Activated naive CD4-positive, alpha-beta T cell treated with anti-CD3 and anti-CD28 coated beads for 36 hours (primary cell): ENCODE measurements at places on chromosomes 1 and 21.

DNA sequence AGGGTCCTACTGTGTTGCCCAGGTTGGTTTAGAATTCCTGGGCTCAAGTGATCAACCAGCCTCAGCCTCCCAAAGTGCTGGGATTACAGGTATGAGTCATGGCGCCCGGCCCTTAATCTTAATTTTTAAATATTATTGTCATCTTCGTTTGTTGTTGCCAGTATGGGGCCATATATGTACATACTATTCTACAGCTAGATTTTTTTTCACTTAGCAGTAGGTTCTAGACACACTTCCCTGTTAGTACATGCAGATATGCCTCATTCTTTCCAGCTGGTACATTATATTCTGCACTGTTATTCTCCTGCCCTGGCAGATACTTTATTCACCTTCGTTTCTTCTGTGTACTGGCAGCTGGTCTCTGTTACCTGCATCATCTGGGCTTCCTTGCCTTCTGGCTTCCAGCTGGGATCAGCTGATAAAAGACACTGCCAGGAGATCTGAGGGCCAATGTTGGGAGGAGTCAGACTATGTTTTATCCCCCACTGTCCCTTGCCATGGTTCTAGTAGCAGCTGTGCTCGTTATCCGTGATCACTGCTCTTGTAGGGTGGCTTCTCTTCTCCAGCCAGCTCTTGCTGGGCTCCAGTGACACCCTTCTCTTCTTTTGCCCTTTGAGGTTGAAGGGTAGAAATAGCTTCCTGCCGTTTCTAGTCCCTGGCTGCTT, 24.7 kb downstream of the ST3GAL3 start:
- DNase-seq: no peak

DNA sequence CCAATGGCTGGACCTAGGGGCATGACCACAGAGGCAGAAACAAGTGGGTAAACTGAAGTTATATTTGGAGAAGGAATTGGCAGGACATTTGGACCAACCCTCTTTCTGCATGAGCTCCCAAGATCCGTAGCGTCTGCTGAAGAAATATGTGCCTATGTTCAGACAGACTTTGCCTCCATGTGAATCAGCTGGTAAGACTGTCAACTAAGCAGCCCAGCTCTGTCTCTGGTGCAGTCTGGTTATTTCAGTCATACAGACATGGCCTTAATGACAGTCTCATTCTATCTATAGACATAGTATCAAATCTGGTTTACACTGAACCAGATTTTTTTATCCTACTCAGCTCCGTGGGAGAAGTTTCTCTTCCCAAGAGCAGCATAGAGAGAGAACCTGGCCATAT, 63.1 kb upstream of the PBX1 start:
- DNase-seq: no peak

GRCh38 chr21:41168391-41169257, 664 bp downstream of the BACE2 start:
- DNase-seq: peak; percentile 16

GRCh38 chr1:205668951-205669340, 11.4 kb downstream of the SLC45A3 start:
- DNase-seq: no peak

- no peak for DNase-seq
Observed at GRCh38 chr21:21921410-21922232, 923.4 kb downstream of the NCAM2 start.

DNA sequence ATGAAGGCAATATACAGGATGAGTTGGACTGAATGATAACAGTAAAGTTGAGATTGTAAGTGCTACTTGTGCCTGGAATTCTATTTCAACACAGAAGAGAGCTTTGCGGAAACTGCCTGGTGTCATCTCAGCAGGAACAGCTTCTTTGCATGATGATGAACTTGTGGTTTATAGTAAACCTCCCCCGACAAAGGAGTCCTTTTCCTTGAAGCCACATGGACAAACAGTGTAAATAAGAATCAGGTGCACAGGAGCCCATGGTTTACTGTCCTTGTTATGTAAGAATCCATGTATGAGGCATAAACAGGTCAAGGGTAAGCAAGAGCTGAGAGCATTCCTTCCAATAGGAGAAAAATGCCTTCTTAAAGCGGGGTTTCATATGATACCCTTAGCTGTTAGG, 66.2 kb downstream of the PCNX2 start:
- no peak for DNase-seq

DNA sequence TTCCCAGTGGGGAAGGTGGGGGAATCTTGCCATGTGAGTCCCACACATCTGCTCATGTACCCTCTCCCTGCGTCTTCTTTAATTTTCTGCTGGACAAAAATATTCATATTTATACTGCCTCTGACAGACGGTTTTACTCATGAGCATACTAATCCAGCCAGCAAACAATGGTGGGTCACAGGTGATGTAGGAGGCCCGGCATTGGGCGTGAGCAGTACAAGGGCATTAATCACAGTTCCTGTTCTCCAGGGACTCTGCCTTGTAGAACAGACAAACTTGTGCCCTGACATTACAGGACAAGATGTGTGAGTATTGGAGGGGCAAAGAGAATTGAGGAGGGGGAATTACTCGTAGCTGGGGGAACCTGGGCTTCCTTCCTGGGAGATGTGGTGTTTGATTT, 25.0 kb downstream of the MTARC1 start:
- no peak for DNase-seq

- DNase-seq: no peak
Observed at GRCh38 chr1:201506092-201506491, 831 bp downstream of the CSRP1 start.

- no peak for DNase-seq
Observed at GRCh38 chr21:46604975-46605766, at the start of gene S100B. S100B (minus strand) TSS chr21:46605082; CDS start chr21:46602415, 2,667 bp downstream.

- DNase-seq: peak; percentile 66
Observed at GRCh38 chr1:12438349-12438924, 179.6 kb downstream of the DHRS3 start.

- peak; percentile 93 for DNase-seq
Observed at GRCh38 chr1:32249831-32250525, 1.1 kb upstream of the LCK start.

GRCh38 chr1:154866257-154867063, 3.6 kb downstream of the KCNN3 start:
- DNase-seq: no peak

DNA sequence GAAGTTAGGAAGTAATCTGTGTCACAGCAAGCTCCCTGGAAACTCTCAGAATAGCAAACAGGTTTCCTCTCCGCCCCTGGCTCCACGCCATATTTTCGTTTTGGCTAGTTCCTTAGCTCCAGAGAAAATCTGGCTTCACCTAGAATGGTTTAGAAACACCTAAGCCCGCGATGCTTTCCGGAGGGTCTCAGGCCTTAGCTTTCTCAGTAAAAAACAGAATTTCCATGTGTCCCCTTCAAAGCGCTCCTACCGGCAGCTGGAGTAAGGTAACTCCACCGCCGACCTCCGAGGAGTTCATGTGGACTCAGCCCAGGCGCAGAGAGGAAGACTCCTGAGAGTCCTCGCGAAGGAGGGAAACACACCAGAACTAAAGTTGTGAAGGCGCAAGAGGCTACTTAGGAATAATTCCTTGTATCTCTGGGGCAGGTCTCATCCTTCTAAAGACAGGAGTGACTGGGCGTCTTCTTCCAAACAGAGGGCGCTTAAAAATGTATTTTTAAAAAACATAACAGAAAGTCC, 406 bp downstream of the KIAA0040 start:
- DNase-seq: peak; percentile 56

DNA sequence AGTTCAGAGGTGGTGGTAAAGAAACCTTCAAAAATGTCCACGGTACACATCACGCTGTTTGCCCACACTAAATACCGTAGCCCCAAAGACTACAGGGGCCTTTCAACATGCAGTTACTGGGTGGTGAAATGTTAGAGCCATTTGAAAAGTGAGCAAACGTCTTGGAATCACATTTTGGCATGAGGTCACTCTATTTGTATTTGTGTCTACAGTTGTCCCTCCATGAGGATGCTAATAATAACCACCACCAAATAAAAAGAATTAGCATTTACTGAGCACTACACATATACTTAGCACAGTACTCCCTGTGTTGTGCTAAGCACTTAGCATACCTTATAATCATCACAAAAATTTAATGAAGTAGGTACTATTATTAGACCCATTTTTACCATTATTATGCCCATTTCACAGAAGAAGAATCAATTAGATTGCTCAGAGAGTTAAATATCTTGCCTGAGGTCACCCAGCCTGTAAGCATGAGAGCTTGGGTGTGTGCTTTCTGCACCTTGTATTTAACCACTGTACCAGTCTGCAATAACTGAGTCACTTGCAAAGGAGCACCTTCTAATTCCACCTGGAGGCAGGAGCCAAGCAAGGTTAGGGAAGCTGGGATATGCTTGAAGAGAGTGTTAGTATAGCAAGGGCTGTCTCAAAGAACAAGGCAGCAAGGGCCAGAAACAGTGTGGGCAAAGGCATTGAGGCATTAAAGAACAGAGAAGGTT, 57.4 kb downstream of the DNTTIP2 start:
- no peak for DNase-seq

GRCh38 chr1:171654201-171654941, 1.9 kb upstream of the MYOC start:
- DNase-seq: no peak

DNA sequence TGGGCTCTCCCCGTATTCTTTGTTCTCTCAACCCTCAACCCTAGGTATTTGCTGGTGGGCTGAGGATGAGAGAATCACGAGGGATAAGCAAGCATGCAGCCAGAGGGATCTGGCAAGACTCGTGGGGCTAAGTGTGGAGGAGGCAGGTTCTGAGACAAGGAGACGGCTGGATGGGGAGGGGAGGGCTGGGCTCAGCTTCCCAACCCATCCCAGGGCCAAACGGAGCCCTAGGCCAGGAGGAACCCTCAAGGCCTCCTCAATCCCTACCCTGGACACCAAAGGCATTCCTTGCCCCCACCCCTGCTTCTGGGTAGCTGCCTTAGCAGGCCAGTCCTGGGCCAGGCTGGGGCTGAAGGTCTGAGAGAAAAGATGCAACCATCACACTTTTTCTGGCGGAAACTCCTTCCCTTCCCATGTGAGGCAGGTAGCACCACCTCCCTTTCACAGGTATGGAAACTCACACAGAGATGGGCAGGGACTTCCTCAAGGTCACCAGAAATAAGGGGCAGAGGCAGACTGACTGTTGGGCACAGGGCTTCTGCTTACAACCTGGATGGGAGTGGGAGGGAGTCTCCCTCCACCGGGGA, 6.2 kb downstream of the MEF2D start:
- no peak for DNase-seq

DNA sequence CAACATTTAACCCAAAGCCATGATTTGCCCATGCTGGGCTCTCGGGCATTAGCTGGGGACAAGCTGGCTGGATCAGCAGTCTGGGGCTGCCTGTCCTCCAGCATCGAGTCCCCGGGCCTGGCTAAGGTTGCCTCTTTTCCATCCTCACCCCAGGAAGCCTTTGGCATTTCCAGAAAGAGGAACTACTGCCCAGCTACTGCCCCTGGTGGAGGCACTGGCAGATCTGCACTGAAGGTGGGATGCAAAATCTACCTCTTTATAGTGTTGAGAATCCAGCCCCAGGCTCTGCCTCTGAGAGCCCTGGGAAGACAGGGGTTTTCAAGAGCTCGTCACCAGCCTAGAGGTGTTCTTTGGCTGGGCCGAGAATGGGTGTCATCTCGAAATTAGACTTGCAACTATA, 635.9 kb downstream of the MATN1 start:
- no peak for DNase-seq

GRCh38 chr1:1304331-1305299, 3.1 kb downstream of the ACAP3 start:
- DNase-seq: no peak

DNA sequence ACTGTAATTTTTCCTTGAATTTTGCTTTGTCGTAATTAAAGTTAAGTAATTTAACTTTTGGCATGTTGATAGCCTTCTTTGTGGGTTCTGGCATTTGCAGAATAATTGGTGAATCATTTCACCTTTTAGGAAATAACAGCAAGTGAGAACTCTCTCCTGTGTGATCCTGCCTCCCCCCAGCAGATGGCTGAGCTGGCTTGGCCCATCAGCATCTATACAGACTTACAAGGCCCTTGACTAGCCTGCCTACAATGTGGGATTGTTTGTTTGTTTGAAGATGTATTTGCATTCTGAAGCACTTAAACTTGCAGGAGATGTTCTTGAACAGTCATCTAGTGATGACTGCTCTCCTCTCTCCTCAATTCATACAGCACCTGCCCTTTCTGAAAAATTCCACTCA, 55.9 kb downstream of the MACO1 start:
- peak; percentile 18 for DNase-seq

DNA sequence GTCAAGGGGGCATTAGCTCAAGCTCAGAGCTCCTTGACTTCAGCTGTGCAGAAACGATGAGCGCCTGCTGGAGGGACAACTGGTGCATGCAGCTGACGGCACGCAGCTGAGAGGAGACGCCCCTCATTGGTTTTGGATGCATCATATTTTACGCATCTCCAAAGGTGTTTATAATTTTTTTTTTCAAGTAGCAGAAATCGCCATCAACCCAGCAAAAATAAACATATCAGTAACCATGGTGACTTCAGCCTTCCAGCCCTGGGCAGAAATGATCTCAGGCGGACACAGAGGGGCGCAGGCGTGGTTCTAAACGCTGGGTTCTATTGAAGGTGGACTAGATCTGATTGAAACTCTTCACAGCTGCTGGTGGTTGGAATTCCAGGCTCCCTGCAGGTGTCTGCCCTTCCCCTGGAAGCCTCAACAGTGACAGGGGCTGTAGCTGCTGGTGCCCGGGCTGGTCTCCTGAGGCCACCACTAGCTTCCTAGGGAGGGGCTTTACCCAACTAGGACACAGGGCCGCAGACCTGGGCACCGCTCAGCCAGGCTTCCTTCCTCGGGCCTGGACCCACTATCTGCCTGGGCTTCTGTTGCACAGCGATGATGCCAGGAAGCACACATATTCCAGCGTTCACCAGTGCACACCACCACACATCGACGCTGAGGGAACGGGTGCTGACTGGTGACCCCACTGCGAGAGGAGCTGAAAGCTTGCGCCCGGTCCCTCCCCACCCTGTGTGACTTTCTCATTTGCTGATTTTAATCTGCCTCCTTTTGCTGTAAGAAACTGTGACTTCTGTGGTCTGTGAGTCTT, 63.7 kb upstream of the ABCG1 start:
- DNase-seq: no peak

DNA sequence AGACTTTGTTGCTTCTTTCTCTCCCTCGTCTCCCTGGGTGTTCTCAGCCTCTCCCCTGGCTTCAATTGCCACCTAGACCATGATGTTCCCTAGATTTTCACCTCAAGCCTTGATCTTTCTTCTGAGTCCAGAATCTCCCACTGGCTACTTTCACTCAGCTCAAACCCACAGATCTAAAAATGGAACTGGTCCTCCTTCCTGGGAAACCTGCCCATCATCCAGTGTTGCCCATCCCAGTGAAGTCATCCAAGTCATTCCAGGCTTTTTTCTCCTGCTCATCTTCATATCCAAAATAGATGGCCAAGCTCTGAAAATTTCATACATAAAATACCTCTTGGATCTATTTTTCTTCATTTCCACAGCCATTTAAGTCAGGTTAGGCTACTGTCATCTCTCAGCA, 347.4 kb downstream of the KCNH1 start:
- DNase-seq: no peak

- no peak for DNase-seq
Observed at GRCh38 chr21:43811262-43812105, 22.1 kb downstream of the RRP1 start.

GRCh38 chr1:21670059-21670881, 1.1 kb upstream of the RAP1GAP start:
- DNase-seq: no peak

GRCh38 chr1:38885092-38885491, 3.7 kb upstream of the GJA9 start:
- no peak for DNase-seq

GRCh38 chr21:35059742-35060141, 10.6 kb upstream of the RUNX1 start:
- no peak for DNase-seq

GRCh38 chr1:200895801-200896530, 1.3 kb downstream of the INAVA start:
- DNase-seq: no peak
